ENCODE measurements at places on chromosomes 2 and 18. TPM values are rescaled to one million over a fixed set of nuclear protein-coding genes. Genes with fewer than 3 reads are reported as not detected.

The KIDINS220 gene
- 66.5 TPM for total RNA-seq

The MC4R gene
- total RNA-seq = not detected

The DPYSL5 gene
- not detected for total RNA-seq

The CFAP65 gene
- total RNA-seq = 0.20 TPM
